ENCODE measurements at places on chromosomes 5 and 9.

GRCh38 chr5:140870221-140871201 is 1.8 kb downstream of the PCDHA11 start:
- DNase-seq: no peak

- no peak for DNase-seq
These were observed 174.9 kb downstream of the ROR2 start for GRCh38 chr9:91775011-91775707.

DNA sequence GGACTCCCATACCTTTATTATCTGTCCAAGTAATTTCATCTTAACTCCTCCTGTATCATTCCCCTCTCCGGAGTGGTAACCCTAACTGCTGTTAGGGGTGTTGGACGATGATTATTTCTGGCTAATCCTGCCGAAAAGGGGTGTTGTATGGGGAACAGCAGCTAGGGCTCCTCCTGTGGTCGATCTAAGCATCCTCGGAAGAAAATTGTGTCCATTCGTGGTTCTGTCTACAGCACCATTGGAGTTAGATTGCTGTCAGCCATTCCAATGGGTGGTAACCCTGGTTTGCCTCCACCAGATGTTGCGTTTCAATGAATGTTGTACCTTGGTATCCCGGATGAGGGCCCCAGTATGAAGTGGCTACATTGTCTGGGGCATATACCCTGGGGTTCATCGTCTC is 35.6 kb upstream of the LMNB1 start:
- no peak for DNase-seq

GRCh38 chr9:127917603-127918002 is 762 bp upstream of the ST6GALNAC4 start:
- no peak for DNase-seq

DNA sequence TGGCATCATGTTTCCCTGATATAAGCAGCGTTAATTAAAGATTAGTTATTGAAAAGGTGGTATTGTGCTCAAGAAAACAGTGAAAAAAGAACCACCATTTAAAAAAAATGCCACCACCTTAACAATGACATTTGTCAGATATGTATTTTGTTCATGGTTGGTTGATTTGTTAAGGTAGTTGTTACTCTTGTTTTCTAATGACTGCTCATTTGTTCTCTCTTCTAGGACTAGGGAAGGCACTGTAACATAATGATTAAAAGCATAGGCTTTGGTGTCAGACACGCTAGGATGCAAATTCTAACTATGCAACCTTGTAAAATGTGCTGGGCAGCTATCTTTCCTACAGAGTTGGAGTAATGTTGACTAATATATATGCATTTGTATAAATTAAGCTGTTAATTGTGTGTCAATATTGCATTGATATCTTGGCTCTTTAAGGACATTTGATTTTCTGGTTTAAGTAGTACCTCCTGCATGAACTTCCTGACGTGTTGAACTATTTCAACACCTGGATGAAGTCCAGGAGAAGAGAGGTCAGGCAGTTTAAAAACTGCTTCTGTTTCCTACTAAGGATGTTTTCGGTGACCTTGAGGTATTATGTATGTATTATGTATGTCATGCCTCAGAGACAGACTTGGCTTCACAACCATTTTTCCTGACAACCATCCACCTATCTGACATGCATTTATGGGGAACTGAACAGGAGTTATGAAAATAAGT is 77.8 kb downstream of the MUSK start:
- no peak for DNase-seq

DNA sequence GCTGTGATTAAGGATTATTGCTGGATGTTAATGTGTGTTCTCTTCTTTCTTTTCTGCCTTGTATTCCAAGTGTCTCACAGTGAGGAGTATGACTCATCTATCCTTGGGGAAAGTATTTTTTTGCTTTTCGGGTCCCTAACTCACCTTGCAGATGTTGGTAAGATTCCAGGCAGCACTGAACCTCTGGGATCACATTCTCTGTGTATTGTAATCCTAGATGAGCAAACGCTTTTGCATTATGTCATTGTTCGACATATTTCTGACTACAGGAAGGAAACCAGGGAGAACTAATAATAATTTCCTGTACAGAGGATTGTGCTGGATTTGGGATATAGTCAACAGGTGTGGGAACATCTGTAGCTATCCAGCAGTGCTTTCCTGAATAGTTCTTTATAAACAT is 246.1 kb upstream of the TUT7 start:
- DNase-seq: no peak

- DNase-seq: no peak
These were observed 20.7 kb upstream of the STX17 start for GRCh38 chr9:99885747-99886146.

GRCh38 chr5:170216257-170216864 is 16.4 kb upstream of the C5orf58 start:
- peak; percentile 24 for DNase-seq

GRCh38 chr5:158123595-158123994 is 264.6 kb upstream of the CLINT1 start:
- DNase-seq: no peak

DNA sequence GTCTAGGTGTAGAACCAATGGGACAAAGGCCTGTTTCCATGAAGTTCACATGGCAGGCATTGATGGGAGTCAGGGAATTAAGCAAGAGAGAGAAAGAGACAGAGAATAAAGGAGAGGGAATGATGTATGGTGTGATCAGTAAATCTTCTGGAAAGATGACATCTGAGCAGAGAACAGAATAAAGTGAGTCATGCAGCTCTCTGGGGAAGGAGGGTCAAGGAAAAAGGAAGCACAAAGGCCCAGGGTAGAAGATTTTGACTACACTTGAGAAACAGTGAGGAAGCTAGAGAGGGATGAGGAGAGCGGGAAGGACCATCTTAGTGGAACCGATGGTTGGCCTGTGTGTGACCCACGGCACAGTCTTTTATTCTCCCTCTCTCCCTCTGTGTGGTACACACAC is 425.9 kb downstream of the SPOCK1 start:
- no peak for DNase-seq

- DNase-seq: no peak
These were observed 9.5 kb downstream of the CAVIN4 start for GRCh38 chr9:100587375-100587774.

GRCh38 chr9:130927995-130928900 is 10.8 kb downstream of the FIBCD1 start:
- DNase-seq: no peak

- DNase-seq: no peak
These were observed 150.3 kb downstream of the GPBP1 start for GRCh38 chr5:57324181-57324580.

DNA sequence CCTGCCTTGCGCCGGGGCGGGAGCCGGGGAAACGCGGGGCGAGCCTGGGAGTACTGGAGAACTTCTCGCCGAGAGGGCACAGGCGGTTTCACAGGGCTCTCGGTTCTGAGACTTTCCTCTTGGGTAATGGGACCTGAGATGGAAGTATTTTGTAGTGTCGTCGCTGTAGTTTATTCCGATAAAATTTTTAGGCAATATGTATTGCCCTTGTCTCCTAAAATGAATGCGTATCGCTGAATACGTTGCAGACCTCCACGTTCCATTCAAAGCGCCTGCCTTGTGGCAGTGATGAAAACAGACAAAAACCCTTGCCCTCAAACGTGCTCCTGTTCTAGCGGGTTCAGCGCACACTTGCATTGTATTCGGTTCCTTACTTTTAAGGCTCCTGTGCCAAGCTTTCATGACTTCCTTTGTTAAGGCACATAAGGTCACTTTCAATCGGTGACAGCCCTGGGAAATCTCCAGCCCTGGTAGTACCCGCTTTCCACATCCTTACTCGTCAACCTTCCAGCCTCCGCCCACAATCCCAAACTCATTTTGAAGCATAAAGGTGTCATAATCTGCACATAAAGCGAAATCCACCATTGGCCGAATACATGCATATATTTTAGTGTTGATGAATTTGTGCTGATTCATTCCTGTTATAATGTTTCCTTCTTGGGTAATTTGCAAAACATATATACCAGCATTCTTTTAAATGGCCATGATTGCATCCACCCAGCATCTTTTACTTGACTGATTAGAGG is 694 bp downstream of the RMI1 start:
- no peak for DNase-seq

- DNase-seq: no peak
These were observed 3.1 kb downstream of the IRX4 start for GRCh38 chr5:1879292-1880263.

DNA sequence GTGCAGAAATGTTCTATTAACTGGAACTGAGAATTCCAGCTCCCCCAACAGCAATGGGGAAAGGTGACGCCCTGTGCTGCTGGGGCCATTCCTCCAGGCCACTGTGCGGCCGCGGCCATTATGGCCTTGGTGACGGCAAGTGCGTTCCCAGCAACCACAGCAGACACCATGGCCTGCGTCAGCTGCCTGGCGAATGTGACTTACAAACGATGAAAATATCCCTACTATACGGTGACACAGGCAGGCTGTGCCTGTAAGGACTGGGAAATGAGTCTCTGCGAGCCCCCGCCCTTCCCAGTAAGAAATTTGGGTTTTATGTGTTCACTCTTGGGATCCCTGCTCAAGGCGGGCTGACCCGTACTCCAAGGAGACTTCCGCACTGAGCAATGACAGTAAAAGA is 20.6 kb downstream of the CLPTM1L start:
- no peak for DNase-seq

DNA sequence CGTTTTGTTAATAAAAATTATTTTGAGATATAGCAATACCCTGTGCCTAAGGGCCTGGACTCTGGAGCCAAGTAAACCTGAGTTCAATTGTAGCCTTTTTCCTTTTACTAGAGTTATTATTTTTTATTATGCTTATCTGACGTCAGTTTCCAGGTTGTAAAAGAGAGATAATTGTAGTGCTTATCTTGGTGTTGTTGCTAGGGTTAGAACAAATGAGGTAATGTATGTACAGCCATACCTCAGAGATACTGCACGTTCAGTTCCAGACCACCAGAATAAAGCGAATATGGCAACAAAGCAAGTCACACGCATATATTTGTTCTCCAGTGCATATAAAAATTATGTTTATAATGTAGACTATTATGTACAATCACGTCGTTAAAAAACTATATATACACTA is 215.0 kb downstream of the VPS13A start:
- no peak for DNase-seq

GRCh38 chr9:120921661-120922181 is 4.9 kb downstream of the TRAF1 start:
- no peak for DNase-seq

DNA sequence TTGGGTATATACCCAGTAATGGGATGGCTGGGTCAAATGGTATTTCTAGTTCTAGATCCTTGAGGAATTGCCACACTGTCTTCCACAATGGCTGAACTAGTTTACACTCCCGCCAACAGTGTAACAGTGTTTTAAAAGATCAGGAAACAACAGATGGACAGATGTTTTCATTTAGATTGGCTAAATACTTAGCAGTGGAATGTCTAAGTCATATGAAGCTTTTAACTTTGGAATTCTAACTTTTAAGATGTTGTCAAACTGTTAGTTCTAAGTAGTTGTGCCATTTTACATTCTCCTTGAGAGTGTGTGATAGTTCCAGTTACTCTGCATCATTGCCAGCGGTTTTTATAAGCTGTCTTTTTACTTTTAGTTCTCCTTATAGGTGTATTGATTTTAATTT is 688.8 kb downstream of the SEMA5A start:
- DNase-seq: no peak

- no peak for DNase-seq
These were observed 3.0 kb downstream of the F2R start for GRCh38 chr5:76718880-76719279.

- DNase-seq: no peak
These were observed 27.3 kb downstream of the ETF1 start for GRCh38 chr5:138515556-138516245.

- no peak for DNase-seq
These were observed 550.1 kb upstream of the ZNF462 start for GRCh38 chr9:106312906-106313305.

- DNase-seq: no peak
These were observed 212.2 kb upstream of the MVB12B start for GRCh38 chr9:126114409-126114760.

- no peak for DNase-seq
These were observed 7.9 kb upstream of the JADE2 start for GRCh38 chr5:134517553-134517952.

DNA sequence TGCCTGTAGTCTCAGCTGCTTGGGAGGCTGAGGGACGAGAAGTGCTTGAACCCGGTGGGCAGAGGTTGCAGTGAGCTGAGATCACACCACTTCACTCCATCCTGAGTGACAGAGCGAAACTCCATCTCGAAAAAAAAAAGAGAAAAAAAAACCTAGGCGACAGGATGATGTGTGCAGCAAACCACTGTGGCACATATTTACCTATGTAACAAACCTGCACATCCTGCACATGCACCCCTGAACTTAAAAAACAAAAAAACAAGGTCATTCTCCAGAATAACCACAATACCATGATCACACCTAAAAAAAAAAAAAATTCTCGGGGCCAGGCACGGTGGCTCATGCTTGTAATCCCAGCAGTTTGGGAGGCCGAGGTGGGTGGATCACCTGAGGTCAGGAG is 7.5 kb upstream of the DOLPP1 start:
- DNase-seq: no peak

GRCh38 chr9:137295849-137296669 is 6.0 kb downstream of the NRARP start:
- DNase-seq: no peak

DNA sequence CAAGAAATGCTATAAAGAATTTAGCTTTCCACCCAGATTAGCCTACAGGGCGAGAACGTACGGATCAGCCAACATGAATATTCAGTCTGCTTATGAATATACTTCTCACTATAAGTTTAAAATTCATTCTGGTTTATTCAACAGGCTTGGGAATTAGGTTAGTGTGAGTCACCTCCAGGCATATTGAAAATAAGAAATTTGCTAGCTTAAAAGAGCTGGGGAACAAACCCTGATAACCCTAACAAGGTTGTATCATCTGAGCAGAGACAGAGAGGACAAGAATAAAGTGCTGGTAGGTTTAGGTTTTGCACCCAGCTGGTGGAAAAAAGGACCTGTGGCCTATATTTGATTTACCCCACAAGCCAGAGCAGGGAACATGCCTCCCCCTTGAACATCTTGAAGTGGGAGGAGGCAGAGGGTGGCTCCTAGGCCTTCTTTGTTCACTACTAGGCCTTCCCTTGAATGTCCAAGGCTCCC is 12.3 kb downstream of the FNBP1 start:
- no peak for DNase-seq

GRCh38 chr9:74804018-74804385 is 83.7 kb downstream of the TRPM6 start:
- DNase-seq: no peak

- no peak for DNase-seq
These were observed 10.6 kb upstream of the PARP8 start for GRCh38 chr5:50655810-50656205.

GRCh38 chr5:9954869-9955268 is 294.8 kb downstream of the ATPSCKMT start:
- DNase-seq: no peak

DNA sequence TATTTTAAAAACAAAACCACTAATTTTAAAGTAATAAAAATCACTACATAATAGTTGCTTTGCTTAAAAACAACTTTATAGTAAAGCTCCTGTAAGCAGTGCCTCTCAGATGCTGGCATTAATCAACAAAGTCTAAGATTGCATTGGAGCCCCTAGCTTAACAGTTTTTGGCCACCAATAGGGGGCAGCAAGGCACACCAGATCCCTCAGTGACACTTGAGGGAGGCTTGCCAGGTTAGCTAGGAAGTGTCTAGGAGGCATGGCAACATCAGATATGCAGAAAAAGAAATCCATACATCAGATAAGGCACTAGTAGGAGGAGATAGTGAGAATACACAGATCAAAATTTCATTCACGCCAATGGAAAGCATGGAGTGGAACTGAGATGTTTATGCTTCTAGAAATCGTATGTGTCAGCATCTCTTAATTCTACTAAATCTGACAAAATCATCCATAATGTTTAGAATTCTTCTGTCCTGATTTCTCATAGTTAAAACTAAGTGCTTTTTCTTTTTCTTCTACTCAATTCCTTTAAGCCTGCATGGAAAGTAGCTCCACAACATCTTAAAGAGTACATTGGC is 73.6 kb upstream of the PAM start:
- DNase-seq: no peak
